ENCODE measurements at places on chromosomes 4 and X. TPM values are rescaled to one million over a fixed set of nuclear protein-coding genes. Genes with fewer than 3 reads are reported as not detected.

Gene PCDH19
- polyA plus RNA-seq = not detected

Gene GPRASP1
- polyA plus RNA-seq = 1.5 TPM

Gene PCYT1B
- 0.09 TPM for polyA plus RNA-seq

Gene GABRA4
- polyA plus RNA-seq = 1.1 TPM

Gene MFAP3L
- 0.06 TPM for polyA plus RNA-seq

Gene MAGEB1
- polyA plus RNA-seq = not detected

Gene GAGE12F
- polyA plus RNA-seq = not detected

Gene ARMCX1
- 13.6 TPM for polyA plus RNA-seq

Gene TLR10
- polyA plus RNA-seq = not detected

Gene P2RY8
- polyA plus RNA-seq = not detected

Gene SH3D19
- 12.5 TPM for polyA plus RNA-seq

Gene MAGEB18
- polyA plus RNA-seq = not detected

Gene CLDN34
- polyA plus RNA-seq = 0.14 TPM

Gene AMBN
- polyA plus RNA-seq = not detected

Gene GPAT3
- polyA plus RNA-seq = 1.3 TPM

Gene JCHAIN
- polyA plus RNA-seq = 0.86 TPM

Gene SYTL5
- polyA plus RNA-seq = 0.17 TPM

Gene TLR3
- 0.17 TPM for polyA plus RNA-seq

Gene ANOS1
- polyA plus RNA-seq = 0.07 TPM

Gene NPNT
- polyA plus RNA-seq = not detected

Gene CSAG1
- not detected for polyA plus RNA-seq

Gene APLN
- 0.72 TPM for polyA plus RNA-seq

Gene CT55
- not detected for polyA plus RNA-seq
